ENCODE measurements at places on chromosomes 4 and X.

DNA sequence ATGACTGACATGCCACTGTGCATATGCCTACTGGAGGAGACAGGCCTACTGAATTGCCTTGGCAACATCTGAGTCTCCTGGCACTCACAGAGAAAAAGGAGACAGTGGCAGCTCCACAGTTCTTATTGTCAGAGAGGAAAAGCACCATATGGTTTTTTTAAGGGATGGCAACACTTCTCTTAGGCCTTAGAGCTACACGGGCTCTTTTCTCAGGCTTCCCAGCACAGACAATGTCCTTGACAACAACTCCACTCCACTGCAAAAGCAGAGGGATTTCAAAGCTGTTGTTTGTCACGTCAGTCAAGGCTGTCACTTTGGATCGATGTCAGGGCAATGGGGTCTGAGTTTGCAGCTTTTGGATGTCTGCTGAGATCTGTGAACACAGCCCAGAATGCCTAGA is 4.7 kb upstream of the CLCN4 start:
- no peak for DNase-seq

- no peak for DNase-seq
These were observed 71.2 kb downstream of the ZNF827 start for GRCh38 chr4:145867406-145867805.

GRCh38 chrX:18548996-18549395 is 122.9 kb downstream of the RS1 start:
- DNase-seq = no peak

- no peak for DNase-seq
These were observed 866 bp upstream of the EMD start for GRCh38 chrX:154378059-154378798.

GRCh38 chrX:9529223-9529622 is 64.4 kb downstream of the TBL1X start:
- DNase-seq = no peak

Measured in stimulated activated CD4-positive, alpha-beta T cell treated with anti-CD3 and anti-CD28 coated beads, Interleukin-1b, Interleukin-23, amount 100 ng/mL, for 1 hour (primary cell).